ENCODE measurements at places on chromosomes 4 and X. TPM values are rescaled to one million over a fixed set of nuclear protein-coding genes. Genes with fewer than 3 reads are reported as not detected.

PPEF2 gene
- total RNA-seq: not detected

ZNF518B gene
- total RNA-seq: 13.4 TPM

GRCh38 chr4:52076731-52077130, 25.6 kb downstream of the SPATA18 start:
- ATAC-seq: no peak

- no peak for ATAC-seq
Measured at GRCh38 chrX:11575332-11575731, 90.4 kb downstream of the ARHGAP6 start.

MAGED4 gene
- total RNA-seq: 1.4 TPM

GRCh38 chr4:42410446-42410845, 13.2 kb downstream of the SHISA3 start:
- ATAC-seq: no peak

RHOXF1 gene
- not detected for total RNA-seq

FAM47E gene
- total RNA-seq: 0.20 TPM

DNA sequence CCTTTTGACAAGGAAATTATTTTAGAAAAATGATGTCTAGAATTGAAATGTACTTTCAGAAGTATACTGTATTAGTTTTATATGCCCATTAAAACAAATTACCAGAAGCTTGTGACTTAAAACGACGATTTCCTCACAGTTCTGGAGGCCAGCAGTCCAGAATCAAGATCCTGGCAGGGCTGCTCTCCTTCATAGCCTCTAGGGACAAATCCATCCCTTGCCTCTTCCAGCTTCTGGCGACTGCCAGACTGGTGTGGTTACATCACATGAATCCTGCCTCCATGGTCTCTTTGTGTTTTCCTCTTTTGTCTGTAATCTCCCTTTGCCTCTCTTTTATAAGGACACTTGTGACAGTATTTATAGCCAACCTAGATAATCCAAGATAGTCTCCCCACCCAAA, 97.1 kb downstream of the IQCM start:
- ATAC-seq: no peak

NIPAL1 gene
- total RNA-seq: 44.2 TPM

DNA sequence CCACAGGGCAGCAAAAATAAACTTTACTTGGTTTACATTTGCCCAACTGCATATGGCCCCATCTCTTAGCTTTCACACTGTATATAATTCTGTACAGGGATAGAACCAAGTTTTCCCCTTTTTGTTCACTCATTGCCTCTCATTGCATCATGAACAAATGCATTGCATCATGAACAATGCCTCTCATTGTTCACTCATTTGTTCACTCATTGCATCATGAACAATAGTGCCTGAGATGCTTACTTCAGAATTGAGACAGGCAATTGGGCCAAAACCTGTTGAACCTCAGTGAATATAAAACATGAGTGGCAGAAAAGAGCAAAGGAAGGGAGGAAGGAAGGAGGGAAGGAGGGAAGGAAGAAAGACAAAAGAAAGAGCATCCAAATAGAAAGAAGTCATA, 98.2 kb downstream of the SOWAHB start:
- ATAC-seq: no peak
